Mammary epithelial cell (primary cell): ENCODE measurements at places on chromosomes 2 and 18.

DNA sequence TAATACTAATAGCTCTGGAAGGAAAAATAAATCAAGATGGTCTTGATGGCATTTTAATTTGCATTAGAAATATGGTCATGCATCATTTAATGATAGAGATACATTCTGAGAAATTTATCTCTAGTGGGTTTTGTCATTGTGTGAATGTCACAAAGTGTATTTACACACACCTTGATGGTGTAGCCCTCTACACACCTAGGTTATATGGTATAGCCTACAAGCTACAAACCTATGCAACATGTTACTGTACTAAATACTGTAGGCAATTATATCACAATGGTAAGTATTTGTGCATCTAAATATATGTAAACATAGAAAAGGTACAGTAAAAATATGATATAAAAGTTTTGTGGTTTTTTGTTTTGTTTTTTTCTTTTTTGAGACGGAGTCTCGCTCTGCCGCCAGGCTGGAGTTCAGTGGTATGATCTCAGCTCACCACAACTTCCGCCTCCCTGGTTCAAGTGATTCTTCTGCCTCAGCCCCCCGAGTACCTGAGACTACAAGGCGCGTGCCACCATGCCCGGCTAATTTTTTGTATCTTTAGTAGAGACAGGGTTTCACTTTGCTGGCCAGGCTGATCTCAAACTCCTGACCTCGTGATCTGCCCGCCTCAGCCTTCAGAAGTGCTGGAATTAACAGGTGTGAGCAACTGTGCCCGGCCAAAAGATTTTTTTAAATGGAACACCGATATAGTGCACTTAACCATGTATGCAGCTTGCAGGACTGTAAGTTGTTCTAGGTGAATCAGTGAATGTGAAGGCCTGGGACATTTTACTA, 83.7 kb upstream of the UBXN4 start:
- no peak for DNase-seq

- no peak for DNase-seq
Measured at GRCh38 chr18:54284535-54284934, 15.2 kb downstream of the POLI start.

DNA sequence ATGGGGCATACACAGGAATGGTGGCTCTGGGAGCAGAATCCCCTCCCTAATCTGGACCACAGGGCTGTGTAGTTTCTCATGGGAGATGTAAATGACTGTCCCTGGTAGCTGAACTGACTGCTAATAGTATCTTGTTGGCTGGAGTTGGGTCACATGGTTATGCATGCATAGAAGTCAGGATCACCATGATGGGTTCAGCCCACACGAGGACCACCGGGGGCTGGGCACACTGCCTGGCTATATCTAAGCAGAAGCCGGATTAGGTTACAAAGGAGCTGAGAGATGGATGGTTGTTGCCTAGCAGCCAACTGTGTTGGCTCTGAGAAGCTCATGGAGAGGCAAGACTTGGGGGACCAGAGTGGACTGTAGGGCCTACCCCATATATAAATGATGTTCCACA, 6.7 kb upstream of the MAP3K2 start:
- no peak for DNase-seq

- no peak for DNase-seq
Measured at GRCh38 chr2:12032398-12032797, 286.0 kb downstream of the LPIN1 start.

GRCh38 chr2:72833084-72833714, 7.4 kb upstream of the EXOC6B start:
- no peak for DNase-seq

- no peak for DNase-seq
Measured at GRCh38 chr2:201930831-201931230, 102.8 kb upstream of the FZD7 start.

DNA sequence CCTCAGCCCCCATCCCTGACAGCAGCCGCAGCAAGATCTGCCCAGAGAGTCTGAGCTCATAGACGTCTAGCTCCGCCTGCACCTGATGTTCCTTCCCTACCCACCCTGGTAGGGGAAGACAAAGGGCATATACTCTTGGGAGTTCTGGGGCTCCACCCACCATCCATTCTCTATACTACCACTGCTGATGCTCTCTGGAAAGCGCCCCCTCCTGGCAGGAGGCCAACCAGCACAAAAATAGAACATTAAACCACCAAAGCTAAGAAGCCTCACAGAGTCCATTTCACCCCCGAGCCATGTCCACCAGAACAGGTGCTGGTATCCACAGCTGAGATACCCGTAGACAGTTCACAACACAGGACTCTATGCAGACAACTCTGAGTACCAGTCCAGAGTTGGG, 662.6 kb upstream of the FAM98A start:
- no peak for DNase-seq
